NCI-H748 treated with DMSO at 0.1 percent for 48 hours (cell line): ENCODE measurements at places on chromosomes 12 and 14.
A peak's percentile ranks its signal among the peaks of the same experiment; 100 is the strongest.

DNA sequence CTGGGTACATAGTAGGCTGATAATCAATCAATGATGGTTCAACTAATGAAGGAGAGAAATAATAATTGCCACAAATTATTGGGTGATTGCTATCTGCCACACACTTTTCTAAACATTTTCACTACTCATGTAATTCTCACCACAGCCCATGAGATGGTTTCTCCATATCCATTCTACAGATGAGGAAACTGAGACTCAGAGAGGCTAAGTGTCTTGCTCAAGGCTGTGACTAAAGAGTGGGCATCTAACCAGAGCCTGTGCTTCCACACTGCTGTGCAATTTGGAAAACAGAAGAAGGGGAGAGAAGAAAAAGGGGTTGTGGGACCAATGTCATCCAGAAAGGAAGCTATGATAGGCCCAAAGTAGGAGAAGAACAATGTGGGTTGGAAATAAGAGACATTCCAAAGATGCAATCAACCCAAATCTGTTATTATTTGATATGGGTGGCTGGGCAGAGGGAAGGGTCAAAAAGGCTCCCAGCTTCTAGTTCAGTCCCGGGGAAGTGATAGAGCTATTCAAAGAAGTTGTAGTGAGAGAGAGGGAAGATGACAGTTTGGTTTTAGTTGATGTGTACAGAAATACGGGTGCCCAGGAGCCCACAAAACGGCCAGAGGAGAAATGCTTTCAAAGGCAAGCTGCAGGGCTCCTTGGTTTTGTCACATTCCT is 483 bp upstream of the NR1H4 start:
- no peak for DNase-seq

GRCh38 chr12:51866762-51867161 is 18.2 kb upstream of the FIGNL2 start:
- DNase-seq: no peak

- no peak for DNase-seq
These were observed 27.1 kb upstream of the BCDIN3D start for GRCh38 chr12:49869816-49870500.

DNA sequence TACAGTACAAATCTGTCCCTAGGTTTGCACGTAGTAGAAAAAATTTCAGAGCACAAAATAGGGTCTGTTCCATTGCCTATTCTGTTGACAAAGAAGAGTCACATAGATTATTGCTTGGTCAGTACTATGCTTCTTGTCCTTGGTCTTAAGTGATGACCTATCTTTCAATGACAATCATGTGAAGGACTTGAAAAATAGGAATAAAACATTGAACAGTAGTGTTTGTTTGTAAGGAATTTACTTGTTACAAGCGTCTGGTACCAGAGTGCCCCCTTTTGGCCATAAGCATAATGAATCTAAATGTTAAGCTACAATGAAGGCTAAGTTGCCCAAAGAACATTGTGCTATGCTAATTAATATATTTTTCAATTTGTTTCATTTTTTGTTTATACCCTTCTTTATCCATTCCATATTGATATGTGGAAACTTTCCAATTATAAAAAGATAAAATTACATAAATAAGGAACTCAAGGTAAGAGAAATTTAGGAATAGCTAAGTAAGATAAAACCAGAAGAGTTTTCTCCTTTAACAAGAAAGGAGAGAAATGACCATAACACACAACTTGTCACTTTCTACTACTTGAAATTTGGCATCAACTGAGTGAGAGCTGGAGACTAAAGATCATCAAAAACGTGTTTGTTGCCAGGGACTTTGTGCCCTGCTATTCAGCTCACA is 204.7 kb downstream of the EPS8 start:
- peak; percentile 11 for DNase-seq

- DNase-seq: no peak
These were observed 177.9 kb downstream of the APAF1 start for GRCh38 chr12:98823012-98823411.

DNA sequence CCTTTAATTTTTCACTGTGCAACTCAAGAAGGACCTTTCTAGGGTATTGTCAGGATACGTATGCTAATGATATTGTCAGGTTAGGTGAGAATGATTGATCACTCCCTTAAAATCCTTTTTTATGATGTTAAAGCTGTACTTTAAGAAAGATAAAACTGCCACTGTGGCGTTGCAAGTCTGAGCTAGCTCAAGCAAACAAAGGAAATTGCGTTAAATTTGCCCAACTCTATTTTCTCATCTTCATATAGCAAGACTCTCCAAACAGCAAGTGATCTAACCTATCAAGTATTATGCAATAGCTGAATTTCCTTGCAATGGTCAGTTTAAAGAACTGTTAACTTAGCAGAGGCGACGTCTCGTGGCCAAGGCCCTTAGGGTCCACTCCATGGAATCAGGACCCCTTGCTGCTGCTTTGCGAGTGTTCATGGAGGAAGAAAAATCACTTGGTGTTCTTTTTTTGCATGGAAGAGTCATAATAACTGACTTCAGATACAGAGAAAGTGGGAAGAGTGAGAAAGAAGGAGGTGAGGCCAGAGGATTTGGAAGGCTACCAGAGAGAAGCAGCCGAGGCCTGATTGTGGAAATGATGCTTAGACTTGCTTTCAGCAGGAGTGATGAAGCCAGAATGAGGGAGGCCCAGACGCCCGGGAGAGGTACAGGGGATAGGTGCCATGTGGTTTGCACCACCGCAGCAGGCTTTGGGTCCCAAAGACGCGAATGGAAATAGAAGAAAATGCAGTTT is 2.5 kb downstream of the TRAF3 start:
- DNase-seq: no peak
